CD4-positive, alpha-beta T cell treated with Interleukin-15 for 1 hour (primary cell): ENCODE measurements at places on chromosomes 7 and 10.

- no peak for DNase-seq
Observed at GRCh38 chr7:116780521-116780920, 81.9 kb upstream of the CAPZA2 start.

GRCh38 chr10:35594115-35595079, 10.7 kb upstream of the GJD4 start:
- DNase-seq = no peak

GRCh38 chr7:94687076-94687475, 31.1 kb upstream of the SGCE start:
- no peak for DNase-seq

DNA sequence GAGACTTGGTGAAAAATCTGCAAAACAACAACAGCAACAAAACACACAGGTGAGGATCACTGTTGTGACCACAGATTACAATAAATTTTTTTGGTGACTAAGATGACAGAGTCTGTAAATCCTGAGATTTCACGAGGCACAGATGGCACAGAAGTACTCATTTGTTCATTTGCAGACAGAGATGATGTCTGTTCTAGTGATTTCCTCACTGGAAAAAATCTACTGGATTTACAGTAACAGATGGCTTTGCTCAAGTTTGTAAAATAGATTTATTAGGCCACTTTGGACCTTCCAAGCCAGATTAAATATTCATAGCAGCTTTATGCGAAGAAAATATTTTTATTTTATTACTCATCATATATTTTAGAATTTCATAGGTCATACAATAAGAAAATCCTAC, 113.5 kb upstream of the IL6 start:
- no peak for DNase-seq

DNA sequence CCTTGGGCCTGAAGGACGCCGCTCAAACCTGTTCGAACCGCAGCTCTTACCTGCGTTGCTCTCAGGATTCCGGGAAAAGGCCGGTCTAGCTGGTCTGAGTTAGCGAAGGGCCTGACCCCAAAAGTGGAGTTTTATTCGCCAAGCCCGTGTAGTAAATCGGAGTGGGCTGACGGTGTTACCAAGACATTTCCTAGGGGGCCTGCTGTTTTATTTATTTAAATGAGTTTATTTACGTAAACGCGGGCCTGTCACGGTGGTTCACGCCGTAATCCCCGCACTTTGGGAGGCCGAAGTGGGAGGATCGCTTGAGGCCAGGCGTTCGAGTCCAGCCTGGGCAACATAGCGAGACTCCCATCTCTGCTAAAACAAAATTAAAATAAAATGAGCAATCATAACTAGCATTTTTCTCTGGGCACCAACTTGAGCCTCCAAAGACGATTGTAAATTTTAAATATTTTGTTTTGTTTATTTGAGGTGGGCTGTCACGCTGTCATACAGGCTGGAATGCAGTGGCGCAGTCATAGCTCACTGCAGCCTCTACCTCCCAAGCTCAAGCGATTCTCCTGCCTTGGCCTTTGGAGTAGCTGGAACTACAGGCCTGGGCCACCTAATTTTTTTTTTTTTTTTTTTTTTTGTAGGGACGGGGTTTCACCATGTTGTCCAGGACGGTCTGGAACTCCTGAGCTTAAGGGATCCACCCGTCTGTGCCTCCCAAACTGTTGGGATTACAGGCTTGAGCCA, 903 bp downstream of the ZNF655 start:
- no peak for DNase-seq

GRCh38 chr10:22670788-22671187, 43.6 kb downstream of the PIP4K2A start:
- no peak for DNase-seq

- DNase-seq = no peak
Observed at GRCh38 chr7:151427705-151428377, 12.1 kb downstream of the CRYGN start.

GRCh38 chr7:27168265-27168947, 3.1 kb upstream of the HOXA9 start:
- peak; percentile 29 for DNase-seq

- peak; percentile 48 for DNase-seq
Observed at GRCh38 chr10:80497187-80498077, 40.3 kb upstream of the SH2D4B start.

DNA sequence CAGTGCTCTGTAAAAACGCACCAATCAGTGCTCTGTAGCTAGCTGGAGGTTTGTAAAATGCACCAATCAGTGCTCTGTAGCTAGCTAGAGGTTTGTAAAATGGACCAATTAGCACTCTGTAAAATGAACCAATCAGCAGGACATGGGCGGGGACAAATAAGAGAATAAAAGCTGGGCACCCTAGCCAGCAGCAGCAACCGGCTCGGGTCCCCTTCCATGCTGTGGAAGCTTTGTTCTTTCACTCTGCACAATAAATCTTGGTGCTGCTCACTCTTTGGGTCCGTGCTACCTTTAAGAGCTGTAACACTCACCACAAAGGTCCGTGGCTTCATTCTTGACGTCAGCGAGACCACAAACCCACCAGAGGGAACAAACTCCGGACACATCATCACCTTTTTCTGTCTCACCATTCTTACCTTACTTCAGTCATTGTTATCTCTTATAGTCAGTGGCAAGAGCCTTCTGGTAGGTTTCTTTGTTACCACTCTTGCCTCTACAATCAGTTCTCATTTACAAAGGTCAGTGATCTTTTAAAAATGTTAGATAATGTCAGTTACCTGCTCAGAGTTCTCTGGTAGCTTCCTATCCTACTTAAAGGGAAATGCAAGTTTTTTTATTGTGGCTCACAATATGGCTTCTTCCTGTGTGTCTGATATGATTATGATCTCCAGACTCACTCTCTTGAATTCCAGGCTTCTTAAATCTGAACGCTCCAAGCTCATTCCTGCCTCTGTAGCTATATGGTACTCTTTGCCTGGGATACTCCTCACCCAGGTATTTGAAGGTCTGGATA, 4.5 kb downstream of the STAM start:
- peak; percentile 48 for DNase-seq

- DNase-seq = no peak
Observed at GRCh38 chr7:141421306-141421705, 129.9 kb upstream of the AGK start.

- no peak for DNase-seq
Observed at GRCh38 chr10:13066527-13066926, 33.4 kb upstream of the OPTN start.

- no peak for DNase-seq
Observed at GRCh38 chr10:6194311-6194710, 8.4 kb upstream of the PFKFB3 start.

DNA sequence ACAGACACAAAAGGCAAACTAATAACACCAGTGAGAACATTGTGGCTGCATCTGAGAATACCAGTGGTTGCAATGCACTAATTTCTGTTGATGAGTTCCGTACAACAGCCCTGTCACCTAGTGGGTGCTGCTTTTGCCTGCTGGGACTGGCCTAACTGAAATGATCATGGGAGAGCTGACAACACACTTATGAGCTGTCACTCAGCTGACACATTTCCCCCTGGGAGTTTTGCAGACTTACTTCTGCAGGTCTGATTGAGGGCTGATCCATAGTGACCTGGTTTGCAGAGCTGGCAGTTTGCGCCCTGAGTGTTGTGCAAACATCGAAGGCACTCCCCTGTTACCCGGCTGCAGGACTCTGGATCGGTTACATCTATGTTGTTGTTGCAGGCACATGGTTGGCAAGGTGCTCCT, 60.6 kb upstream of the LAMB1 start:
- no peak for DNase-seq
